ENCODE measurements at places on chromosomes 6 and 20.

GRCh38 chr6:106894978-106895702, 79.4 kb downstream of the CD24 start:
- DNase-seq, result no peak

GRCh38 chr6:88734544-88734943, 228.9 kb downstream of the RNGTT start:
- no peak for DNase-seq

- DNase-seq, result no peak
Observed at GRCh38 chr6:139148557-139149235, 13.8 kb downstream of the HECA start.

- no peak for DNase-seq
Observed at GRCh38 chr6:152478377-152479010, 158.7 kb downstream of the SYNE1 start.

- no peak for DNase-seq
Observed at GRCh38 chr6:159984268-159984786, 15.4 kb downstream of the IGF2R start.

All from activated T-cell treated with anti-CD3 and anti-CD28 coated beads, Interleukin-2, amount 50 U/mL, for 1 hour (primary cell).